ENCODE measurements at places on chromosomes 13 and 19.

DNA sequence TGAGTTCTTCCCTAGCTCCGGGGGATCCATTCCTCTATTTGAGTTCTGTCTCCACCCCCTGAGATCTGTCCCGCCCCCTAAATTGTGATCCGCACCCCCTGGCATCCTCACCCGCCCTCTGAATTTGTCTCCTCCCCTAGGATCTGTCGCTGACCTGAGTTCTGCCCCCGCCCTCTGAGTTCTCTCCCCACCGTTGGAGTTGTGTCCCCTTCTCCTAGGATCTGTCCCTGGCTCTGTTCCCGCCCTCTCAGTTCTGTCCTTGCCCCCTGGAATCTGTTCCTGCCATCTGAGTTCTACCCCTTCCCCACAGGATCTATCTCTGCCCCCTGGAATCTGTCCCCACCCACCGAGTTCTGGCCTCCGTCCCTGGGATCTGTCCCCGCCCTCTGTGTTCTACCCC lies 1.0 kb upstream of the SLC17A7 start:
- no peak for DNase-seq

- no peak for DNase-seq
Measured at GRCh38 chr19:1103132-1103707, 574 bp upstream of the GPX4 start.

GRCh38 chr13:58908019-58908679 lies 1255.6 kb downstream of the DIAPH3 start:
- no peak for DNase-seq

GRCh38 chr13:77994166-77994565 lies 75.5 kb upstream of the EDNRB start:
- DNase-seq: no peak

- no peak for DNase-seq
Measured at GRCh38 chr13:50948601-50949000, 39.0 kb downstream of the RNASEH2B start.

DNA sequence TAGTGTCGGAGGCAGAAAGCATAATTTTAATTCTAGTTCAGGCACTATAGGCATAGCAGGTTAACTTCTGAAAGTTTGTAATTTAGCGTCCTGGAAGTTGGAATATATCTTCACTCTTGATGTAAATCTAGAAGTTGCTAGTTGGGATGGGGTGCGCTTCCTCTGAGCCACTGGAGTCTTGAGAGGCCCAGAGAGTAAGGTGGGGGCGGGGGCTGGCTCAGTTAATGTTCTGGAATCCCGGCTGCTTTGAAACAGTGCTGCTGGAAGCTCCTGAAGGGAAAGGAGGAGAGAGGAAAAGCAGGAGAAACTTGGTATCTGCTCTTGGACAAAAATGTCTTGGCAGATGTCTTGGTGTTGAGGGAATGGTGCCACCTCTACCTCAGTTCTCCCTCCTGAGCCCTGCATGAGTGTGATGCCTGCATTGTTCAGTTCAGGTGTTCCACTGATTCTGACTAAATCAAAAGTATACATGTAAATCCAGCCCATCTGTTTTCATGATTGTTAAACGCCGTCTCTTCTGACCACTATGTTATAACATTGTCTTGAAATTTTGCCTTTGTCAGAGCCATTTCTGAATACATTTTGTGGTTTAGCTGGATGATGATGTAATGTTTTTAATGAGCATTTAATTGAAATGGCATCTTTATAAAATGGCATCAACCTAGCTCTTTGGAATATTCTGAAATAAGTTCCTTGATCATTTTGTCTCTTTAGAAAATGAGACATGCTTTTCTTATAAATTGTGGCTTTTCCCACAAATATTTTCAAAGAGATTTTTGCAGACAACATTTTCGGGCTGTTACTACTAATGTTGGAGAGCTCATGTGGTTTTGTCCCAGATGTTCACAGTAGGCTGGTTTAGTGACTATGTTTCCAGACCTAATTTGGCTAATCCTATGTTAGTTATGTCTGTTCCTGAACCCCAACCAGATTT lies 202.7 kb downstream of the SHISA2 start:
- DNase-seq: no peak

DNA sequence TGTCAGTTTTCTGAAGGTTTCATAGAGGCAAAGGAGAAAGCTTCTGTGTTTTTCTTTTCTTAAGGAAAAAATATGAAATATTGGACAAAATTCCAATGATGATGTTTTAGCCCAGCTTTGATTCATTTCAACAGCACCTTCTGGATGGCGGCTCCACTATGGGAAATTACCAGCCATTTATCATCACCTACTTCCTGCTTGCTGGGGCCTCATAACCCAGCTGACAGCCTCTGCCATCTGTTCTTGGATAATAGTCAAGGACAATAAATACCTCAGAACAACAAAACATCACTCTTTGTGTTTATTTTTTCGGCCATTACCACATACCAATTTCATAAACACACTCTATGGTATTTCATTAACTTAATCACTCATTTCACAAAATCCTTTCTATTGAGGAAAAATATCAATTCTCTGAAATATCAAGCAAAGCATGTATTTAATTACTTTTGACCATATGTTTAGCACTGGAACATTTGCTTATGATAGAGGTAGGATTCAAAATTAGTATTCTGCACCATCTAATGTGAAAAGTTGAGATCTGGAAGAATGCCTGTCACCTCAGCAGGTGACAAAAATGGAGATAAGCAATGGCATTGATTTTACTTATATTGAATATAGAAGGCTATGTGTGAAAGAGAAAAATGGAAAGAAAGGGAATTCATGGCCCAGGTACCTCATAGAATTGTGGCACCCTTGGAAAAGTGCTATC lies 629.7 kb downstream of the LIG4 start:
- no peak for DNase-seq

- DNase-seq: no peak
Measured at GRCh38 chr19:16612636-16613035, 15.4 kb downstream of the MED26 start.

DNA sequence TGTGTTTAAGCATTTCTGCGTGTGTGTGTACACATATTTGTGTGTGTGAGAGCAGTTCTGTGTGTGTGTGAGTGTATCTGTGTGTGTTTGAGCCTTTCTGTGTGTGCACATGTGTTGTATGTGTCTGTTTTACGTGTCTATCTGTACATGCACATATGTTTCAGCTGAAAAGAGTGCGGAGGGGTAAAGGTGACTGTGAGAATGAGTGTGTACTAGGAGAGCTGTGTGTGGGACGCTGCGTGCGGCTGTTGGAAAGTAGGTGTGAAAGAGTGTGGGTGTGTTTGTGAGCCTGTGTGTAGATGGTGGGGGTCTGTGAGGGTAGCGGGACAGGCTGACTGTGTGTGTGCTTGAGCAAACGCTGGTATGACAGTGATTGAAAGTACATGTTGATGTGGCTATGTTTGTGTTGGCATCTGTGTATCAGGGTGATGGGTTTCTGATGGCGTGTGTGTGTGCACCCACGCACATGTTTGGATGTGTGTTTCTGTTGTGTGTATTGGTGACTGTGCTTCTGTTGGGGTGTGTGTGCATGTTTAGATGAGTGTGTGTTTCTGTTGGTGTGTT lies 7.5 kb upstream of the TPM4 start:
- DNase-seq: no peak

GRCh38 chr19:47176071-47176626 lies 45.5 kb downstream of the SAE1 start:
- no peak for DNase-seq

DNA sequence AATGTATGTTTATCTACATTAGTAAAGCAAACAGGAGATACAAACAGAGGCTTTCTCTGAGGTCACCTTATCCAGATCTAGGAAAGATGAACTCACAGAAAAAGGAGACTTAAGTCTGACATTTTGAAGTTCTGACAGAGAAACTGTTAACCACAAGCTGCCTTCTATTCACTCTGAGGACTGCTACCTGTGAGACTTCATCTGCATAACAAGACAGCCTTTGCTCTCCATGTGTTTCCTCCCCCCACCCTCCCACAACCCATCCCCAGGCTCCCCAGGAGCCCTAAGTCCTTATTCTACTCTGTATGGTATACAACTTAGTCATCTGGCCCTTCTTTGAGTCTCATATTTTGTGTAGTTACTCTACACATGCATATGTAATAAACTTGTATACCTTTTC lies 699.0 kb downstream of the FGF9 start:
- DNase-seq: no peak

- no peak for DNase-seq
Measured at GRCh38 chr19:30446850-30447552, 74.8 kb downstream of the ZNF536 start.

DNA sequence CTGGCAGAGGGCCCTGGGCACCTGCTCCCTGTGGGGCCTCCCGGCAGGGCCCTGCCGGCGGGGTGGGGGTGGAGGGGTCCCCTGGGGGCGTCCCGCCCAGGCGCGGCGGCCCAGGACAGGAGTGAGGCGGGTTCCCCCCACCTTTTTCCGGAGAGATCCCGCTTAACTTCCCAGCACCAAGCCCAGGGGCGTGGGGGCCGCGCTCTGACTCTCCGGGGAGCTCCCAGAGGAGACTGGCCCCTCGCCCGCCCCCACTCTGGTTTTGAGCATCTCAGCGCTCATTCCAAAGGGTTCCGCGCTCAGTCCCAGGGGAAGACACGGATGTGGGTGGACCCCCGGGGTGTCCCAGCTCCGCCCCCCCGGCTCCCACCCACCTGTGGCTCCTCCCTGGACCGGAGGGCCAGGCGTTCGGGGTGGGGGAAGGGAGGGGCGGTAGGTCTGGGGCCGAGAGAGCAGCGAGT lies 476 bp downstream of the C2CD4C start:
- no peak for DNase-seq

DNA sequence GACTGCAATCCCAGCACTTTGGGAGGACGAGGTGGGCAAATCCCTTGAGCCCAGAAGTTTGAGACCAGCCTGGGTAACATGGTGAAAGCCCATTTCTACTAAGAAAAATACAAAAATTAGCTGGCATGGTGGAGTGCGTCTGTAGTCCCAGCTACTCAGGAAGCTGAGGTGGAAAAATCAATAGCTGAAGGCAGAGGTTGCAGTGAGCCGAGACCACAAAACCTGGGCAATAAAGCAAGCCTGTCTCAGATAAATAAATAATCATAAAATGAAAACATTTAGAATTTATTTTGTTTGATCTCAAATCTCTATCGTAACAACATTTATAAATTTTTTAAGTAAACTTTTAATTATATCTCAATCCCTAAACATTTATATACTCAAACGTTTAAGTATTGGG lies 36.6 kb downstream of the USP12 start:
- no peak for DNase-seq

Data from stimulated activated CD8-positive, alpha-beta memory T cell treated with anti-CD3 and anti-CD28 coated beads, Interleukin-4, amount 100 ng/mL, for 1 hour (primary cell).